Stimulated activated CD8-positive, alpha-beta memory T cell treated with anti-CD3 and anti-CD28 coated beads, Interleukin-7, amount 100 ng/mL, for 24 hours (primary cell): ENCODE measurements at places on chromosomes 6 and 20.

DNA sequence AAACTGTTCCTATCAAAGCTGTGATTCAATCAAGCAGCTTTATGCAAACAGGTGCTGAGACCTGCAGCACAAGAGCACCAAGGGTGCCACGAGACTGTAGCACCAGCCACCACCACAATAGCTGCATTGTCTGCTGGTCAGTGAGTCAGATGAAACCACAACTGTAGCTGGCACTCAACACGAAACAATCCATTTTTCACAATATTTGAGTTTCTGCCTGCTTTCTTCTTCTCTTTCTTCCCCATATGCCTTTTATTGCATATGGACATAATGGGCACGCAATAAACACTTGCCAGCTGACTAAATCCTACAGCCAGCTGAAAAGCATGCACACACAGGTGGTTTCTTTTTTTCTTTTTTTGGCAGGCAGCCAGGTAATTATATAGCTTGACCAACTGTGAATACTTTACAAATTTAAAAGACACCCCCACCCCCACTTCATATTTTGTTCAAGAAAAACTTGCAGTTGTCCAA lies 16.6 kb downstream of the SLC2A12 start:
- DNase-seq, result no peak

GRCh38 chr6:25242567-25242966 lies 36.6 kb upstream of the CARMIL1 start:
- no peak for DNase-seq

GRCh38 chr20:53517146-53517545 lies 76.5 kb downstream of the ZNF217 start:
- no peak for DNase-seq

DNA sequence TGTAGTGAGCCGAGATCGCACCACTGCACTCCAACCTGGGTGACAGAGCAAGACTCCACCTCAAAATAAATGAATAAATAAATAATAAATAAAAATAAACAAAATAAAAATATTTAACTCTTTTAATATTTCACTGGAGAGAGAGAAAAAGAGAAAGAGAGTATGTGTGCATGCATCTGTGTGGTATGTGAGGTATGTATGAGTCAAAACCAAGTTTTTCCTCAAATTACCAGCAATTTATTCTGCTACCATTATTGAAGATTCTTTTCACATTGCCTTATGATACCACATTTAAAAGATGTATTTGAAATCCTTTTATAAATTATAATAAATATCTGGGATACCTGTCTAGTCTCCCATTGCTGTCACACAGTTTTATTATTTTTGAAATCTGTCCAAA lies 122.1 kb downstream of the CD164 start:
- DNase-seq, result no peak

- DNase-seq, result no peak
Measured at GRCh38 chr20:50670126-50670862, 21.0 kb downstream of the RIPOR3 start.

DNA sequence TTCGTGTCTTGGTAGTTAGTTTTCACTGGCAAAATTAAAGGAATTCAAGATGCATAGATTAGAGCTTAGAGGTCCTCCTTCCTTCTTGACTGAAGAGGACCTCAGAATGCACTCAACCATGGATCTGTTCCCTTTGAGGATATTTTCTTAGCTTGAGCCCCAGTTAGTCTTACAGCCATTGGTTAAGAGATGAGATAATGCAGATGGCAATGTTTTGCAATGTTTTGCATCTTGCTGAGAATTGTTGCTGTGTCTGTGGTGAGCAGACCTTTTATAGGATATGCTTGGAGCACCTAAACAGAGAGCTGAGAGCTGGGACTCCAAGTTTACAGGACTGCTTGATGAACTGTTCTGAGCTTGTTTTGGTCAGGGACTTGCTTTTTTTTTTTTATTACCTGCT lies 107.5 kb downstream of the TMEM170B start:
- DNase-seq, result no peak

DNA sequence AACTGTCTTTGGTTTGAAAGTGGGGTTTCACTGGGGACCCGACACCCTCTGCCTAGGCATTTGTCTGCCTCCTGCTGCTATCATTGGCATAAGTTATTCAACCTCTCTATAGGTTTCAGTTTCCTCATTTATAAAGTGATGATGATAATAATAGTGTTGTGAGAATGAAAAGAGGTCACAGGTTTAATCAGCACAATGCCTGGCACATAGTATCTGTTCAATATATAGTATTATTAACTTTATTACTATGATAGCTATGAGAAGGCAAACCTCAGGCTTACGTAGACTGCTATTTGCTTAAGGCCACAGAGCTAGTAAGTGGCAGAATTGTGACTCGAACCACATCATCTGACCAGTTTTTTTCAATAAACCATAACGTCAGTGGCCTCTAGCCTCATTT lies 256.8 kb downstream of the CDKAL1 start:
- DNase-seq, result no peak

- no peak for DNase-seq
Measured at GRCh38 chr6:138869398-138869797, 73.5 kb downstream of the ECT2L start.

DNA sequence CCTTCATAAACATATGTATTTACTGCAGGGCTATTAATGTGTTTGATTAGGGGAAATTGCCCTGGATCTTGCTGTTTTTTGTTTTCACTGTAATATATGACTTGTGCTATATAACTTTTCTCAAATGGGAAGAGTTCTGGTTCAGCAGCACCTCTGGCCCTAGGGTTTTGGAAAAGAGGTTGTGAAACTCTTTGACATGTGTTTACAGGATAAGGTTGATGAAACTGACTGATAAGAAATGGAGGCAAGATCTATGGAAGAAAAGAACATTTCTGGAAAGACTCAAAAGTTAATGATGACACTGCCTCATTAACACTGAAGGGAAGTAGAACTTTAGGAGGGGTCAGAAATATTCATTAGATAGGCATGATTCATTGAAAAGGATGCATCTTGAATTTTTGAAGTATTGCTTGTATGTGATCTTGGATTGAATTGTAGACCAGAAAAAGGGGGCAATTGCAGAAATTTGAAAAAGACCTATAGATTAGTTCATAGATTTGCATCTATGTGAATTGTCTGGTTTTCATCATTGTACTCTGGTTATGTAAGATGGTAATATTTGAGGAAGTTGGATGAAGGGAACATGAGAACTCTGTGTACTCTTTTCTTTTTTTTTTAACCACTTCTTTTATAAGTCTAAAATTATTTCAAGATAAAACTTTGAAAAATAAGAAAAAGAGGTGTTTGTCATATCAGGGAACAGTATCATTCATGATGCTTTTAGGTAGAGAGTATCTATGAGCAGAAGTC lies 54.0 kb downstream of the UTRN start:
- DNase-seq, result no peak
